ENCODE measurements at places on chromosomes 2 and 18.

GRCh38 chr2:35821675-35822074, 533.9 kb upstream of the CRIM1 start:
- no peak for DNase-seq

DNA sequence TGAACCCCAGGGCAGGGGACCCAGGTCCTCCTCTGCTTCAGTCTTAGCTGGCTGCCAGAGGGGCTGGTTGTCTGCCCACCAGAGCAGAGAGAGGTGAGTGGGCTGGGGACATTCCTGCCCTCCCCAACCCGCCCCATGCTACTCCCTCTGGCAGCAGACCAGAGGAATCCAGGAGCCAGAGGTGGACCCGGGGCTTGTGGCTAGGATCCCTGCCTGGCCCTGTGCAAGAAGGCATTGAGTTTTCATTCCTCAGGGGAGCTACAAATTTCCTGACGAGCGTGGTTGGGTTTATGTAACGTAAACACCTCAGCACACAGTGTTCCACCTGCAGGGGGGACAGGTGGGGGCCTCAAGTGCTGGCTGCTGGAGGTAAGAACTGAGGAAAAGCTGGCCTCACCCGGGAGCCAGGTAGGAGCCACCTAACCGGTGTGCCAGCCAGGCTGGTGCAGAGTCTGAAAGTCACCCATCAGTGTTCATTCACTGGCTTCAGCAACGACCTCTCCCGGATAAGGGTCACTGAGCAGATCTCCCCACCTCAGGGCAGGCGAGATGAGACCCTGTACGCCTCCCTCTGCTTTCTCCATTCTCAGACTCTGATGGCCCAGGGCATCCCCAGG, 246.8 kb downstream of the DYSF start:
- no peak for DNase-seq

- no peak for DNase-seq
These were observed 10.1 kb downstream of the METAP1D start for GRCh38 chr2:172009823-172010222.

- no peak for DNase-seq
These were observed 6.7 kb upstream of the CERS6 start for GRCh38 chr2:168449419-168449818.

GRCh38 chr18:53819174-53819573, 405.3 kb downstream of the MBD2 start:
- no peak for DNase-seq

GRCh38 chr18:58178511-58178910, 134.5 kb downstream of the NEDD4L start:
- DNase-seq: no peak

- DNase-seq: no peak
These were observed 131.7 kb downstream of the LYPD6B start for GRCh38 chr2:149170156-149170555.

GRCh38 chr2:145273840-145274239, 753.9 kb upstream of the ZEB2 start:
- no peak for DNase-seq

GRCh38 chr2:7010391-7011054, 93.3 kb downstream of the RNF144A start:
- no peak for DNase-seq

DNA sequence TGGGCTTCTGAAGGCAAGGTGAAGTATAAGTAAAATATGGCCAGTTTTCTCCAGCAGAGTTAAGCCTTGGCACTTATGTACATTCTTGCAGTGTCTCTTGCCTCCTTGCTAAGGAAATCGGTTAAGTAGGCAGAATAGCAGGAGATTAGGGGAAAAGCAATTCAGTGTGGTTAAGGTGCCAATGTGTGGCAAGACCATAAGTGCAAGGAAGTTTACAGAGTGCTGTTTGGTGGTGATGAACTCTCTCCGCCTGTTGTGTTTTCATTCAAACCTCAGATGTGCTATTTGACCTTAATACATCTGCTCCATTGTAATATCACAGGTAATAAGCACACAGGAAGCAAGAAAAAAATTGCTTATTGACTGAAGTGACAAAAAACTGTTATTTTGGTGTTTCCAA, 156.1 kb downstream of the MGAT5 start:
- DNase-seq: no peak

- DNase-seq: peak; percentile 67
These were observed at the start of gene TGFBRAP1 for GRCh38 chr2:105329561-105330495. Gene TGFBRAP1, minus strand, starts transcription at chr2:105329735. Its CDS starts 21,434 bp downstream, at chr2:105308301.

- no peak for DNase-seq
These were observed 267.3 kb upstream of the MC4R start for GRCh38 chr18:60639836-60640235.

GRCh38 chr2:119462574-119462973, 30.9 kb downstream of the TMEM37 start:
- no peak for DNase-seq

GRCh38 chr2:195535911-195536522, 121.0 kb upstream of the SLC39A10 start:
- DNase-seq: no peak

DNA sequence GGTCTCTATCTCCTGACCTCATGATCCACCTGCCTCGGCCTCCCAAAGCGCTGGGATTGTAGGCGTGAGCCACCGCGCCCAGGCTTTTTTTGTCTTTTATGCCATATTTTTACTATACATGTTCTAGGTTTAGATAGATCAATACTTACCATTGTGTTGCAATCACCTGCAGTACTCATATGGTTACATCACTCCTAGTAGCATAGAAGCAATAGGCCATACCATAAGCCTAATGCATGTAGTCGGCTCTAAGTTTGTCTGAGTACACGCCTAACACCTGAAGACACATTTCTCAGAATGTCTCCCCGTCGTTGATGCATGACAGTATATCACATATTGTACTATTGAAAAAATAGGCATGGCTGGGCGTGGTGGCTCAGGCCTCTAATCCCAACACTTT, 27.1 kb upstream of the TGIF1 start:
- no peak for DNase-seq

DNA sequence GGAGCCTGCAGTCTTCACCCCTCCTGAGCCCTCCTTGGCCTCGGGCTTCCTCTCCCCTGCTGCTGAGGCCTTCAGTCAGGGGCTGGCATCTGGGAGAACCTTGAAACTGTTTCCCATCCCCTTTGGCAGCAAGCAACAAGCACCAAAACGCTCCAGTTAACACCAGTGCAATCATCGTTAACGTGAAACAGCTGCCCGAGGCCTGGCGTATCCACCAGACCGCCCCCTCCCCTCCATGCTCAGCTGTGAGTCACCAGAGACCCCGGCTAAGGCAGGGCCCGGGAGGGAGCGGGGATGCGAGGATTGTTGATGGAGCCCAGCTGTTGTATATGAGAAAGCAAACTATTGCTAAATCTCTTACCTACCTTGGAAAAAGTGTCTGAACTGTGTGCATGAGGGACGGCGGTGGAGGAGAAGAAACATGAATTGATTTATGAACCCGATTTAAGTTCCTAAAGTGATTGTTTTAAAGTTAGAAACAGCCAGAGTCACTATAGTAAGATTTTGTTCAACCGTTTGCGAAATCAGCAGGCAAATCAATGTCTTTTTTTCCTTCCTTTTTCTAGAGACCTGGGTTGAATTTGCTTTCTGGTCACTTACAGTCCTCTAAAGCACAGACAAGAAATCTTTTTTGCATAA, 5.2 kb downstream of the ZFP36L2 start:
- DNase-seq: peak; percentile 67

- DNase-seq: no peak
These were observed 17.9 kb downstream of the PLEKHA3 start for GRCh38 chr2:178498137-178498536.

Data from left lobe of liver (tissue), 2 donors.